Endothelial cell of umbilical vein (primary cell): ENCODE measurements at places on chromosomes 2 and 18. TPM values are rescaled to one million over a fixed set of nuclear protein-coding genes. Genes with fewer than 3 reads are reported as not detected.
A peak's percentile ranks its signal among the peaks of the same experiment; 100 is the strongest.

DNA sequence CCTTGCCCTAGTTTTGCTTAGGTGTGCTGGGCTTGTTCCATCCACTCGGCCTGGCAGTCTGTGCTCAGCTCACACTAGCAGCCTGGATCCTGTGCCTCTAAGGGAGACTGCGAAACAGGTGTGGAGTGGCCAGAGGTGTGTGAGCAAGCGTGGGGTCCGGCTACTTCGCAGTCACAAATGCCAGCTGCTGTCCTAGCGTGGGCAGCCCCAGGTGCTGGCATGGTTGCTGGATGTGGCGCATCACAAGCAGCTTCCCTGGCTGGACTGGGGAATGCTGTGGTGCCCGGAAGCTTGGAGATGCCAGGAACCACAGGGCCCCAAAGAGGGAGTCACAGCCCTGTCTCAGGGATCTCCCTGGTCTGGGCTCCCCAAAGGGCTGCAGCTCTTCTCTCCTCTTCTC, 119.0 kb upstream of the TMEFF2 start:
- no peak for DNase-seq

GRCh38 chr18:21599585-21600525, 649 bp downstream of the ESCO1 start:
- DNase-seq: peak; percentile 30

- DNase-seq: no peak
These were observed 31.0 kb downstream of the NHEJ1 start for GRCh38 chr2:219129589-219129988.

DNA sequence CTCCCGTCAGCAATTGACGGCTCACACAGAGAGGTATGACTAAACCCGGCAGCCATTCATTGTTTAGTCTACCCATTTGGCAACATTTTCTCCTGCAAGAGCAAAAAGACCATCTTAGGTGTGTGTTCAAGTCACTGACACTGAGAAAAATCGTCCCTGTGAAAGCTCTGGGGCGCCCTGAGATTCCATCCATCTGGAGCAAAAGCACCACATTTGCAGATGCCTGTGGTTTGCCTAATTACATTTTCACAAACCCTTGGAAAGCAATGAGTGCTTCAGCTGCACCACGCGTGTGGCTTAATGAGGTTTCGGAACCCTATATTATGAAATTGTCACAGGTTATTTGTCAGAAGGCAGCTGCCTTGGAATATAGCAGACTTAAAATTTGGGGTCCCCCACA, 110.7 kb upstream of the PTPRM start:
- no peak for DNase-seq

DNA sequence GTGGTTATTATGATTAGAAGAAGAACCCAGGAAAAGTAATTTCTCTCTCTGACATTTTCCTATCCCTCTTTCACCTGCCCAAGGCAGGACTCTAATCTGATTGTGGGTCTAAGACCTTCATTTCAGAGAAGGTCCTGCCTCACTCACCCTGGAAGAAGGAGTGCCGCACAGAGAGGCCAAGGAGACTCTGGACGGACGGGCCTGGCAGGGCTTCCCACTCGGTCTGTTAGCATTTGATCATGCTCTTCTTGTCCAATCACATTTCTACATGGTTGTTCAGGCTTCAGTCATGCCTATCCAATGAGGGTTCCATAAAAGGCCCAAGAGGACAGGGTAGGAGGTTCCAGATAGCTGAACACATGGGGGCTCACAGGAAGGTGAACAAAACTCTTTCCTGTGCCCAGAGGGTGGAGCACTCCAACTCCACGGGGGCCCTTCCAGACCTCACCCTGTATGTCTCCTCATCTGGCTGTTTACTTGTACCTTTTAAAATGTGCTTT, 27.0 kb downstream of the ZNF892 start:
- no peak for DNase-seq

DNA sequence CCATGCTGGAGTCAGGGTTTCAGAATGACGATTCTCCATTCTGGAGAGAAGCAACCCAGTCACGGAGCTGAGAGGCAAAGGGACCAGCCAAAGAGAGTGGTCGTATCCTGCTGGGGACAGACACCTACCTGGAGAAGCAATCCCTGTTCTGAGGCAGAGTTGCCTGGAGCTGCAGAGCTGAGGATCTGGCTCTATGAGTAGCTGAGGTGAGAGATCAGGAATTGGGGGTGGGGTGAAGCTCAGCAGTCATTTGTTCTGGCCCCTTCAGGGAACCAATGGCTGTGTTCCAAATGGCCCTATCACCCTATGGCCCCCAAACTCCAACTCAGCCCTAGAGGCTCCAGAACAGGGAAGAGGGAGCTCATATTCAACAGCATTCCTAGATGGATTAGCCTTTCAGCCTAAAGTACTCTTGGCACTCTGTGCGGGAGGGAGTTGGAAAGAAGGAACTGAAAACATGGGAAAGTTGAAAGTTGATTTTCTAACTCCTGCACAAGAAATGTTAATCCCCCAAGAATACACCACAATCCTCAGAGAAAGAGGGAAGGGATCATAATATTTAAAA, 3.3 kb upstream of the ATRAID start:
- no peak for DNase-seq

GRCh38 chr2:134660626-134661402, 58.0 kb downstream of the TMEM163 start:
- no peak for DNase-seq

Gene ONECUT2
- 0.05 and 0.62 TPM in 2 replicates for total RNA-seq

Gene OSBPL6
- total RNA-seq: 2.3 TPM in 2 replicates

GRCh38 chr2:8986327-8986976, 17.0 kb downstream of the MBOAT2 start:
- DNase-seq: no peak

Gene SERPINB11
- total RNA-seq: not detected in 2 replicates

Gene FIGN
- total RNA-seq: 6.6 and 8.1 TPM in 2 replicates

DNA sequence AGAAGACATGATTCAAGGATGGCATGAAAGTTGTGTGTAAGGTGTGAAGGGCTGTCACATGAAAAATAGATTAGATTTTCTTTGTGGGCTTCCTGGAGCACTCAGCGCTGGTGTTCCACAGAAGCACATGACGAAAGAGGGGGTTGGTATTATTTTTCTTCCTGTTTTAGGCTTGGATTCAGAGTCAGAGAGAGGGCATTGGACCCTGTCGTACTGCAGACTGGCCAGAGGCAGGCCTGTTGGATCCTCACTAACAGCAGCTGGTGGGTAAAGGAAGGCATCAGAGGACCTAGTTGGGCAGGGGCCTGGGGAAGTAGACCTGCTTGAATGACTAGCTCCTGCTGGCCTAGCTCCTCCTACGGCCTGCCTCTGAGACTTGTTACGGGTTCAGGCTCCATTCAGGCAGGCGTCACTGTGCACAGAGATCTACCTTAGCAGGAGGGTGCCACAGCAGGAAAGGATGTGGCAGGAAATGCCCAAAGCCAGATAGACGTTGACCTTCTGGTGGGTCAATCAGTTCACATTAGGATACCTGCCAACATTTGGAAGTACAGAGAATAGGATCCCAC, 13.1 kb downstream of the CTLA4 start:
- DNase-seq: no peak

DNA sequence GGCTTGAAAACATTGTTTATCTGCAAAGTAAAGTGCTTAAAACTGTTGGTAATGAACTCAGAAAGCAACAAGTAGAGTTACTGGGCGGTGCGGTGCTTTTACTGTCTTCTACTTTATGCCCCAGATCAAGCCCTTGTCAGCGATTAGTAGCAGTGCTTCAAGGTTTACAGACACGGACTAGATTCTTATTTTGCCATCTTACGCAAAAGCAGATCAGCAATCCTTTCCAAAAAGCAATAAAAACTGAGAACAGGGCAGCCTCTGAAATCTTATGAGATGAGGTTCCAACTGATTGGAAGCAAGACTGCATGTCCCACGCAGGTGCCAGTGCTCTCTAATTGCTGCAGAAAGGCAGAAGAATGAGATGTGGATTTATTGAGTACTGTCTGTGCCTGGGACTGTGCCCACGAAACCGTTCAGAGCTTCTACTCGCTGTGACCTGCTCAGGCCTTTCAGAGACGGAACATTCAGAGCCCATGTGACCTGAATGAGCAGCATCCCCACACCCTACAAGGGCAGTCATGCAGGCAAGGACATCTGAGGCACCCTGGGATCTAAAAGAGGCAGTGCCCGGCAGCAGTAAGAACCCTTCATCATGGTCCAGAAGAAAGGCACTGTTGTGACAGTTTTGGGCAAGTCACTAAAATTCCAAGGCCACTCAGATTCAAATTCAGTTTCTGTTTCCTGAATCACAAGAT, 15.7 kb downstream of the COL4A3 start:
- no peak for DNase-seq

Gene C2orf72
- total RNA-seq: 0.11 TPM in 1 of 2 replicates, not detected in the other

Gene MXD1
- total RNA-seq: 10.6 and 11.7 TPM in 2 replicates

Gene NEURL3
- not detected in 2 replicates for total RNA-seq

Gene C2orf66
- 0.27 and 0.39 TPM in 2 replicates for total RNA-seq

Gene C18orf32
- total RNA-seq: 27.4 and 28.4 TPM in 2 replicates

- no peak for DNase-seq
These were observed 8.5 kb downstream of the ATP6V1B1 start for GRCh38 chr2:70944111-70944690.

Gene C1QL2
- not detected in 2 replicates for total RNA-seq

DNA sequence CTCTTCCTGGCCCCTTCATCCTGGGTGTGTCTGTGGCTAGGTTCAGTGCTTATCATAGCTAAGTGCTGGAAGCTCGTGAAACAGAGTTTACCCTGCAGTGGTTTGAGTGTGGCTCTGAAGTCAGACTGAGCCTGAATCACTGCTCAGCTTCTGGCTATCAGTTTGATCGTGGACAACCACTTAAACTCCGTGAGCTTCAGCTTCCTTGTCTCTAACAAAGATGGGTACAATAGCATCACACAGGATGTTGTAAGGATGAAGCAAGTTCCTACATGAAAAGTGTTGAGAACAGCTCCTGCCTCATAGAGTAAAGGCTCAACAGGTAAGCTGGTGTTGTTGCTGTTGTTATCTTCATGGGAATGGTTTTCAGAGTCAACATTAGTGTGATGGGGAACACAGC, 210.3 kb downstream of the CLIP4 start:
- DNase-seq: no peak

DNA sequence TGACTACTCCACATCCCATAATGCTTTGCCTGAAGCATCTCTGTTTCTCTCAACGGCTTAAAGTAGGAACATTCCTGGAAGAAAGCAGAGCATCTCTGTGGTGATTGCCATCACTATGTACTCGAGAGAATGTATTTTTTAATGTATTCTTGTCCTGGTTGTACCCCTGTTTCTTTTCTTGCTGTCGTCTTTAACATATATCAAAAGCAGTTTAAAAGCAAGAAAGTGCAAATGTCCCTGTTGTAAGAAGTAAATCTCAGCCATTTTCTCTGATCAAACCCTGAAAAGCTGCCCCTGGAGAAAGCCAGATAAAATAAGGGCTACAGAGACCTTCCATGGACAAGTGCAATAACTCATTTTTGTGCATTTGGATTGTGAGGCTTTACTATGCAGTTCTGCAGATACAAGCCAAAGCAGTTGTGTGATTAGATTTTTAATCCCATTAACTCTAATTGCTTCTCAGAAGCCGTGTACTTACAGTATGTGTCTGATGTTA, 70.8 kb downstream of the XIRP2 start:
- no peak for DNase-seq

DNA sequence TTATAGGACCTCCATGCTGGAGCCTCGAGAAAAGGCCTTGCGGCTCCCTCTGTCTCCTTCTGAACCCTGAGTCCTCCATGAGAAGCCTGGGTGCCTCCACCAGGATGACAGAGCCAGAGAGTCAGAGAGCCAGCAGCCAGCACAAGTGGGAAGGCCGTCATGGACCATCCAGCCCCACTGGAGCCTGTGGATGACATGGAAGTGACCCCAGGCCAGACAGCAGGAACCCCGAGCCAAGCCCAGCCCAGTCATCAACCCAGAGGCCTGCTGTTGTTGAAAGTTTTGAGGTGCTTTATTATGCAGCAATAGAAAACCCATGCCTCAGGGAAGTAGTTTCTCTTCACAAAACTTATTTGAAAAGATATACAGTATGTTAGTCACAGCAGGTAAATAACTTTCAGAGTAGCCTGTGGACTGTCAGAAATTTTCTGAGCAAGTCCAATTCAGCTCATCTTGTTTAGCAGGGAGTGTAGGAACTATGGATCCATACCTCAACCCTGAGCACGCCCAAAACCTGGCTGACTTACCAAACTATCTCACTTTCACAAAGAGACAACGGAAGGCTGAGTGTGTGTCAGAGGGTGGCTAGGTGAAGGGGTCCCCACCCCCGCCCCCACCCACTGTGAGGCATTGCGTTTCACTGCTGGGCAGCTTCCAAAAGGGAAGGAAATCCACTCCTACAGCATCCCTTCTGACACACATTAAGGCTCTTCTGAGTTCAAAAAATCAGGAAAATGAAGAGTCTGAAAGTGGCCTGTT, 79.9 kb upstream of the NDUFV2 start:
- peak; percentile 46 for DNase-seq

Gene DUSP2
- total RNA-seq: 0.33 and 0.58 TPM in 2 replicates

DNA sequence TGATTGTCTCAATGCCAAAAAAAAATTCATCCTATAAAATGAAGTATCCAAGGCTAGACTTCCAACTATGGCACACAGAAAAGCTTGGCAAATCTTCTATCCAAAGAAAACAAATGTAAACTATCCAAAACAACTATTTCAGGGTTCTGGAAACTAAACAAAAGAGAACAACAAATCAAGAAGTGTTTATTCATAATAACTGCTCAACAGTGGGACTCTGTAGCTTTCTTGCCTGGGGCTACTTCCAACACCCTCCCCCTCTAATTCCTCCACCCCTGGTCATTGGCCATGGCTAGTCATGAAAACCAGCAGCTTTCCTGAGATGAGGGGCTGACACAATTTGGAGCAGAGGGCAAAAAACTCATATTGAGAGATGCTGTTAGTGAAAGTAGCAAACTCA, 107.0 kb downstream of the EXOC6B start:
- peak; percentile 4 for DNase-seq

Gene LHCGR
- not detected in 2 replicates for total RNA-seq

DNA sequence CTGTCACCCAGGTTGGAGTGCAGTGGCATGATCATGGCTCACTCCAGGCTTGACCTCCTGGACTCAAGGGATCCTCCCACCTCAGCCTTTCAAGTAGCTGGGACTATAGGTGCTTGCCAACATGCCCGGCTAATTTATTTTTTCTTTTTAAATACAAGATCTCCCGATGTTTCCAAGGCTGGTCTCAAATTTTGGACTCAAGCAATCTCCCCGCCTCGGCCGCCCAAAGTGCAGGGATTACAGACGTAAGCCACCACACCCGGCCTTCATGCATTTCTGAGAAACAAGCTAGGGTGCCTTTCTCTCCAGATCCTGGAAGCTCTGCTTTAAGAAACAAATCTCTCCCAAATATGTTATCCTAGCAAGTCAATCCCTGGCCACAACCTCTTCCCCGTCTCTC, 234.1 kb downstream of the FBXO15 start:
- no peak for DNase-seq

- DNase-seq: peak; percentile 72
These were observed 130.6 kb downstream of the USP34 start for GRCh38 chr2:61340242-61340641.

DNA sequence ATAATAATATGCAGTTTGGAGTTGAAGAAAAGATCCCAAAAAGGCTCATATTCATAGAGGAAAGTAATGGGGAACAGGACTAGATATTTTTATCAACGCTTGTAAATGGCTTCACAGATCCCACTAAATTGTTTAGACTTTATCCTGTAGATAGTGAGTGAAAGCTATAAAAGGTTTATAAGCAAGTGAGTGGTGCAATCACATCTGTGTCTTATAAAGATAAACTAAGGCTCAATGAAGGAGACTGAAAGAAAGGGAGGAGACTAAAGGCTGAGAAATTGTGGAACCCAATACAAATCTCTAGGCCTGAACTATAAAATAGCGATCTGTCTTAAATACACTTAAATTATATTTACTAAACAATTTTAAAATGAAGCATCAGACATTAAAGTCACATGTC, 7.7 kb downstream of the SP3 start:
- no peak for DNase-seq

Gene SIX3
- not detected in 2 replicates for total RNA-seq
